HuH-7 (cell line): ENCODE measurements at places on chromosomes 3 and 15.

- peak; percentile 31 for DNase-seq
Observed at GRCh38 chr15:71443538-71443937, 328.3 kb downstream of the THSD4 start.

GRCh38 chr3:71725271-71725991 is at the start of gene EIF4E3:
Gene EIF4E3 (minus strand): TSS chr3:71725402. CDS start chr3:71725367, 35 bp downstream.
- peak; percentile 35 for DNase-seq

DNA sequence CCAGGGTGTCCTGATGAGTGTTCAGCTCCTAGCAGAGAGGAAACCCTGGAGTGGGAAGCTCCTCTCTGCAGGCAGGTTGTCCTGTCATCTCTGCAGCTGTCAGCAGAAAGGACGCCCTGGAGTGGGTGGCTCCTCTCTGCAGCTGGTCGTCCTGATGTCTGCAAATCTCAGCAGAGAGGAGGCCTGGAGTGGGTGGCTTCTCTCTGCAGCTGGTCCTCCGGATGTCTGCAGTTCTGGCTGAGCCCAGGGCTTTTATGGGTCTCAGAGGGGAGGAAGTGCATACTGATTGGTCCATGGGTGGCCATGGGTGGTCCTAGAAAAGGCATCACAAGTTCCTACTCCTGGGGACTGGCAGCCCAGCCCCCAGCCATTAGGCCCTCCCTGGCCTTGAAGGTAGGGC is 102.6 kb upstream of the BNIP2 start:
- DNase-seq = no peak

GRCh38 chr3:159667261-159667660 is 321.4 kb upstream of the IL12A start:
- no peak for DNase-seq

- DNase-seq = no peak
Observed at GRCh38 chr3:16452261-16452660, 61.2 kb downstream of the RFTN1 start.

GRCh38 chr3:96991231-96991630 is 176.8 kb downstream of the EPHA6 start:
- DNase-seq = no peak

GRCh38 chr15:31311735-31312619 is 14.7 kb upstream of the KLF13 start:
- DNase-seq = no peak

- DNase-seq = no peak
Observed at GRCh38 chr3:66496301-66496700, 4.5 kb downstream of the LRIG1 start.

DNA sequence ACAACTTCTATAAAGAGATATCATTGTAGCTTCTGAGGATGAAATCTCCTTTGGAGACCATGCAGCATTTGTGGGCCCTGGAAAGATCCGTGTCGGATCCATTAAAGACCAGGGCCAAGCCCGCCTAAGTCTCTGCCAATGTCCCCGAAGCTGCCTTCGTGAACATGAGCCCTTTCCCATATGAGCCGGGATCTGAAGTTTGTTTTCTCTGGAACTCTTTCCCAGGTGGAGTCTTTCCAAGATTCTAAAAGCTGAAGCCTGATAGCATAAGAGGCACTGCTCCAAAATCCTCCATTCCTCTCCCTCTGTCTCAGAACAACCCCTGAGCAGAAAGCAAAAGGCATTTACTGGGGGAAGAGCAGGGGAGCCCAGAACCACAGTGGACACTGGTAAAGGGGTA is 274.6 kb downstream of the NTRK3 start:
- no peak for DNase-seq

- DNase-seq = peak; percentile 85
Observed at GRCh38 chr3:113947372-113948014, at the start of gene ZDHHC23. Gene ZDHHC23 (plus strand): TSS chr3:113948013. CDS start chr3:113948803, 790 bp downstream.

GRCh38 chr3:65914032-65914739 is 124.5 kb downstream of the MAGI1 start:
- DNase-seq = no peak

DNA sequence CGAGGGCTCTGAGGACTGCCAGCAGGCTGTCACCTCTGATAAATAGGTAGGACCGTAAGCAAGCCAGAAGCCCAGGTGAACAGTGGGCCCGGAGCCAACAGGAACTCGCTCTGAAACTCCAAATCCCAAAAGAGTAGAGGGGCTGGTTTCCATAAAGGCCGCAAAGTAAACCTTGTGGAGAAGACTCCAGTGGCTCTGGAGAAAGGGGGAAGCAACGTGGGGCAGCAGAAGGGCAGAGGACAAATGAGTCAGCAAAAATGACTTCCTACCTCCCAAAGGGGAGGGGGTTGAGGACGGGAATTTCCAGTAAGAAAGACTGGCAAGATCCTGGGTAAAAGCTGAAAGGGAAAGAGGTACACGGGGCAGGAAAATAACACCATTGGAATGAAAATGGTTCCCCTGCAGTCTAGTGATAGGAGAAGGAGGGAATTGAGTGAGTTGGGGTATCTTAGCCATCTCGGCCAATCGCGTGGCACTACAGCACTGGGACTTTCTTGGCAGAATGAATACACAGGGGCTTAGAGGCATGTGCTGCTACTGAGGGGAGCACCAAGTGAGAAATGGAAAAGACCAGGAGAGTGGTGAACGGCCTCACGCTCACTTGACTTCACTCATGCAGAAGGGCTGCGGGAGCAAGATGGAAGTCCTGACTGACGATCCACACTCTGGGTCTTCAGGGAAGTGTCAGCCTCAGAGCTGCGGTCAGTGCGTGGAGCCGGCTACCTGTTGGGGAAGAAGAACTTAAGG is 33.2 kb downstream of the BMF start:
- no peak for DNase-seq

- DNase-seq = no peak
Observed at GRCh38 chr15:34768530-34768929, 13.7 kb upstream of the GJD2 start.

GRCh38 chr15:64050281-64051092 is 4.2 kb upstream of the DAPK2 start:
- DNase-seq = peak; percentile 43

DNA sequence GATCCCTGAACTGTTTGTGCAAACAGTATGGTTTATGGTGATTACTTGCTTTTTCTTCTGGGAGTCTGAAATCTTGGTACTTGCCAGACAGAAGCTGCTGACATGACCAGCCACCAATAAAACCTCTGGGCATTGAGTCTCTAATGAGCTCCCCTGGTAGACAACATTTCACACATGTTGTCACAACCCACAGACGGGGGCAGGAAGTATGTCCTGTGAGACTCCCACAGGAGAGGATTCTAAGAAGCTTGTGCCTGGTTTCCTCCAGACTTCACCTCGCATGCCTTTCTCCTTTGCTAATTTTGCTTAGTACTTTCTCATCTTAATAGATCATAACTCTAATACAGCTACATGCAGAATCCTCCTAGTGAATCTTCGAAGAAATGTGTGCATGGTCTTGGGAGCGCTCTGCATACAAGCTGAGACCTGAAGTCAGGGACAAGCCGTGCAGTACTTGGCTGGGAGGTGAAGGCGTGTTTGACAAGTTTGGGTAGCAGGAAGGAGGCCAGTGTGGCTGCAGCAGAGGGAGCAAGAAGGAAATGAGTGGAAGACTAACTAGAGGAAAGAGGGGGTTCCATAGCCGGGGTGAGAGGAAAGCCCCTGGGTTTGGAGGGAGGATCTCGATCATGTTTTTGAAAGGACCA is 49.0 kb downstream of the B3GNT5 start:
- no peak for DNase-seq

DNA sequence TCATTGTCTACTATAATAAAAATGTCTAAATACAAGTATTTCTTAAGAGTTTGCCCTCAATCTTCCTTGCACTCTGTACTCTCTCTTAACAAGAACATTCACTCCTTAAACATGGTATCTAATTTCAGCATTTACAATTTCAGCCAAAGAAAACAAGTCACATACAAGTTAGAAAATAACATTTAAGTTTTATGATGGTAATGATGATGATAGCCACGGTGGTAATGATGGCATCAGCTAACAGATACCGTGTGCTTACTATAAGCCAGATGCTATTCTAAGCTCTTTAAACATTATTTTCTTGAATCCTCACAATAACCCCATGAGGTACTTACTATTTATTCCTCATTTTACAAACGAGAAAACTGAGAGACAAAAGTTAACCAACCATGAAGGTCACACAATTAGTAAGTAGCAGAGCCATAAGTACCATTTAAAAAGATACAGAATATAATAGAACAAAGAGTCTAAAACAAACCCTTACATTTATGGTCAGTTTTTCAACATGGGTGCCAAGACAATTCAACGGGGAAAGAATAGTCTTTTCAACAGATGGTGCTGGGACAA is 7.4 kb downstream of the SPICE1 start:
- no peak for DNase-seq

DNA sequence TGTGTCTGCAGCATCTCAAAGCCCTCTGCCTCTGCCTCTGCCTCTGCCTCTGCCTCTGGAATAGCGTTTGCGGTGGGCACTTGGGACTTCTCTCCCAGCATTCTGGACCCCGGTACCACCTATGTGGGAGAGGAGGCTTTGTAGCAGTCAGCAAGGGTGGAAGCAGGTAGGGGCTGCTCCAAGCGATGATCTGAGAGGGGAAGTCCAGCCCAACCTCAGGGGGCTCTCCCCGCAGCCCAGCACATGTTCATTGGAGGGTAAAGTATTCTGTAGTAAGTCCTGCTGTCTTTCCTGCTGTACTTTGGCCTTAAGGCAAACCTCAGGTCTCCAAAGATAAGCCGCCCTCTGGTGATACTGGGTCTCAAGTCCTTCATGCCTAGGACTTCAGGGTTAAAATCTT is 68.6 kb downstream of the FAM174B start:
- no peak for DNase-seq

DNA sequence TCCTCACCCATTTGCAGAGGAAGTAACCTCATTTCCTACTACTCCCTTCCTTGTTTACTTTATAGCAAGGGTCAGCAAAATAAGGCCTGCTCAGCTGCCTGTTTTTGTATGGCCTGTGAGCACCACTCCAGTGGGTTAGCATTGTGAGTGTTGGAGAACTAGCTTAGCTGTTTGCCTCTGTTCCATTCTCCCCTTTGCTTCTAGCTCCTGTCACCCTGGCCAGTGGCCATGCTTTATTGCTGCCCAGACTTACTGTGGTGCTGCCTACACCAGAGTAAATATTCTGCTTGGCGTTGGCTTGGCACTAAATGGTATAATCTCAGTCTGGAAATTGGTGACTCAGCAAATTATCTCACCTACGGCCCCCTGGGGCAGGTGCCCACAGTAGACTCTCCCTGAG is 8.8 kb downstream of the PDCD6IP start:
- no peak for DNase-seq

GRCh38 chr3:178525251-178525650 is 11.0 kb upstream of the KCNMB2 start:
- DNase-seq = no peak

DNA sequence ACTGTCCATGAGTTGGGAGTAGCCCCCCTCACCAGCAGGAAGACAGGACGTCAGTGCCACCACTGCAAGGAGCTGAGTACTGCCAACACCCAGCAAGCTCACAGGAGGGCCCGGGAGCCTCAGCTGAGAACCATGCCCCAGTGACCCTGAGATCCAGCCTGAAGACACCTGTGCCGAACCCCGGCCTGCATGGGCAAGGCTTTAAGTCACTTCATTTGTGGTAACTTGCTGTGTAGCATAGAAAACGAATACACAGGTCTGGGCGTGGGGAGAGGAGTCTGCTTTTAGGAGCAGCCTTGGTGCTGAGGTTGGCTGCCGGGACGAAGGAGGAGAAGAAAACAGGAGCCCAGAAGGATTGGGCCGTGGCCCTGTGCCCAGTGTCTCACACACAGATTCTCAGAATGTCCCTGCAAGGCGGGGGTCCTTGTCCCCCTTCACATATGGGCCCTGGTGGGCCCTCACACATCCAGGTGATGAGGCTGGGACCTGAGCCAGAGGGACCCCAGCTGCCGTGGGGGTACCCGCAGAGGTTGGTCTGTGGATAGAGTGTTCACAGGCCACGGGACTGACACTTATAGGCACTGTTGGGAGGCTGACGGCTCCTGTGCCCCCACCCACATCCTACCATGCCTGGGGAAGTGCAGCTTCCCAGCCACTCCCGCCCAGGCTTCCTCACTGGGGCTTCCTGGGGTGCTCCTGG is 85.3 kb downstream of the PLXNA1 start:
- no peak for DNase-seq

- DNase-seq = no peak
Observed at GRCh38 chr3:127368186-127369032, 80.6 kb upstream of the PRR20G start.

GRCh38 chr3:54577313-54577712 is 350.5 kb downstream of the LRTM1 start:
- no peak for DNase-seq

DNA sequence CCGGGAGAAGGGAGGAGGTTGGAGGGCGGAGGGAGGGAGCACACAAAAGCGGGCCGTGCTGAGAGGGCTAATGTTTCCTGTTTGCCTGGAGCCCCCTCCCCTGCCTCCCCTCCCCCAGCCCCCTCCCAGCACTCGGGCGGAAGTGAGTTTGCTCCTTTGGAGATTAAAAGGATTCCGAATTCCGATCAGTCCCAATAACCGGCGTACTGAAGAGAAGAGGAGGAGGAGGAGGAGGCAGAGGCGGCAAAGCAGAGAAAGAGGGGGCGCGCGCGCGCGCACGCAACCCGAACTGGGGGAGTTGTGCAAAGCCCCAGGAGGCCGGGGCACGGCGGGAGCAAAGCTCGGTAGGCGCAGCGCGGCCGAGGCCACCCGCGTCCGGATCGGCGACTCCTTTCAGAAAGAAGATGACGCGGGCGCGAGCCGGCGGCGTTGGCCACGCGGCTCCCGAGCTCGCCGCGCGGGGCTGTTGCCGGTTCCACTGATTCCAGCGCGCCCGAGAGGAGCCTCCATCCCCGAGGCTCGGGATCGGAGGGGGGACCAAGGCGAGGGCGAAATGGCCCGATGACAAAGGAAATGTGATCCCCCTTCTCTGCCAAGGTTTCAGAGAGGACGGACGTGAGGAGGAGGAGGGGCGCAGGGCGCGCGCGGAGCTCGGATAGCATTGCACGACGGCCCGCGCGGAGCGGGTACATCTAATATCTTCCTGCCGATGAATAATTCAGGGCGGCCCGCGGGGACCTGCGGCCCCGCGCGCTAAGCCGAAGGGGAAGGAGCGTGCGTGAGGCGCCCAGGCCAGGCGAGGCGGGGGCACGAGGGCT is 1.1 kb upstream of the TRIM71 start:
- peak; percentile 98 for DNase-seq

GRCh38 chr3:67294341-67294740 is 296.2 kb downstream of the KBTBD8 start:
- DNase-seq = no peak

DNA sequence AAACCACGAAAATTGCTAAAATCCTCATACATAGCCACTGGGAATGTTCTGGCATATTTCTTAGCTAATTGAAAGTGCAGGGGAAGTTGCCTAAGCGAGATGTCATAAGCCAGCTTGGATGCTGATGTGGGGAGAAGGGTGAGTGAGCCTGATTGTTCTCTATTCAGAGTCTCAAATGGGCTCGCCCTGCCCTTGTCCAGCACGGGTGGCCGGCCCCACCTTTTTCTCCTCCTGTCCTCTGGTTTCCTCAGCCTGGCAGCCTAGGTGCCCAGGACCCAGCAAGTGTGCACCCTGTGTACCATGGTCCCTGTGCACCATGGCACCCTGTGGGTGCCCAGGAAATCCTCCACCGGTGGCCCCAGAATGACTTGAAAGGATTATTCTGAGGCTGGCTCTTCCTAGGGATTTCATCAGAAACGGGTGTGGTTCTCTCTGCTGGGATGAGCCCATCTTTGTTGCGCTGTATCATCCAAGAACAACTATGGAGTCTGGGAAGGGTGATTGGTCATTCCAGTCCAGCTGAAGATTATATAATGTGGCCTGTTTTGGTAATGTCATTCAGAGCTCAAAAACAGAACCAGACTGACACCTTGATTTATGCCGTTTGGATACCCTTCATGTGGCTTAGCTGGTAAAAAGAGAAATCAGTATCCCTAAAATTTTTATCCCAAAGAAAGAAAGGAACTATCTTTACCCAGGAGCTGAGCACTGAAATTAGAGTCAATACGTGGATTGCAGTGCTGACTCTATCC is 150.8 kb upstream of the BHLHE40 start:
- no peak for DNase-seq
